A549 treated with dexamethasone at 1 μM for 4 hours (cell line): ENCODE measurements at places on chromosomes 7 and 10. TPM values are rescaled to one million over a fixed set of nuclear protein-coding genes. Genes with fewer than 3 reads are reported as not detected.

Gene COL28A1
- 0.43 to 0.85 TPM (median 0.60 TPM) in 5 replicates for total RNA-seq

Gene SVIL
- 17.2 to 28.6 TPM (median 27.0 TPM) in 5 replicates for total RNA-seq

Gene AKR1C8
- 0.07 to 0.14 TPM (median 0.08 TPM) in 5 replicates for total RNA-seq

Gene TPK1
- total RNA-seq, result 1.9 to 3.6 TPM (median 3.2 TPM) in 5 replicates

Gene SMO
- total RNA-seq, result 10.6 to 14.5 TPM (median 12.6 TPM) in 5 replicates

Gene PTPRZ1
- total RNA-seq, result not detected in 5 replicates

Gene ELN
- 0.12 to 0.25 TPM (median 0.16 TPM) in 5 replicates for total RNA-seq

Gene FXYD4
- not detected in 5 replicates for total RNA-seq

Gene WNT16
- 1.6 to 2.6 TPM (median 2.0 TPM) in 5 replicates for total RNA-seq

Gene ZNF800
- 10.1 to 16.3 TPM (median 12.4 TPM) in 5 replicates for total RNA-seq

Gene KCNIP2
- 0.54 to 0.87 TPM (median 0.70 TPM) in 5 replicates for total RNA-seq

Gene SERPINE1
- 1,539 to 2,200 TPM (median 1,878 TPM) in 5 replicates for total RNA-seq

Gene CELF2
- 0.03 to 0.08 TPM (median 0.07 TPM) in 5 replicates for total RNA-seq

Gene GPR37
- total RNA-seq, result 0.54 to 0.66 TPM (median 0.59 TPM) in 5 replicates

Gene TBX20
- 1.4 to 3.6 TPM (median 3.1 TPM) in 5 replicates for total RNA-seq

Gene OR6B1
- not detected in 5 replicates for total RNA-seq

Gene CHRM2
- not detected in 5 replicates for total RNA-seq

Gene OSBPL3
- total RNA-seq, result 11.5 to 16.3 TPM (median 15.2 TPM) in 5 replicates

Gene TAS2R60
- total RNA-seq, result not detected in 5 replicates

Gene BTBD16
- total RNA-seq, result 0.43 to 0.81 TPM (median 0.70 TPM) in 5 replicates

Gene ITPRID1
- not detected in 5 replicates for total RNA-seq
